ELR (cell line): ENCODE measurements at places on chromosomes 5 and 9.

DNA sequence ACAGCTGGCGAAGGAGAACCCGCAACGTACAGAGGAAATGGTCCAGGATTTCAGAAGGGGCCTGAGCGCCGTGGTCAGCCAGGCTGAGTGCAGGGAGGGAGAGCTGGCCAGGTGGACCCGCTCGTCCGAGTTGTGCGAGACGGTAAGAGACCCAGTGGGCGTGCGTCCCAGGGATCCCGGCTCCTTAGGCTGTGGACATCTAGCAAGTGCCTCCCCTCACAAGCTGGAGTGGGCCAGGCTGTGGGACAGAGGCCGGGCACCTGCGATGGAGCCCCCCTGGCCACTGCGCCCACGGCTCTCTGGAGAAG lies 29.5 kb upstream of the LRRC14B start:
- no peak for DNase-seq

- no peak for DNase-seq
Observed at GRCh38 chr5:172493461-172493860, 39.1 kb upstream of the SH3PXD2B start.

DNA sequence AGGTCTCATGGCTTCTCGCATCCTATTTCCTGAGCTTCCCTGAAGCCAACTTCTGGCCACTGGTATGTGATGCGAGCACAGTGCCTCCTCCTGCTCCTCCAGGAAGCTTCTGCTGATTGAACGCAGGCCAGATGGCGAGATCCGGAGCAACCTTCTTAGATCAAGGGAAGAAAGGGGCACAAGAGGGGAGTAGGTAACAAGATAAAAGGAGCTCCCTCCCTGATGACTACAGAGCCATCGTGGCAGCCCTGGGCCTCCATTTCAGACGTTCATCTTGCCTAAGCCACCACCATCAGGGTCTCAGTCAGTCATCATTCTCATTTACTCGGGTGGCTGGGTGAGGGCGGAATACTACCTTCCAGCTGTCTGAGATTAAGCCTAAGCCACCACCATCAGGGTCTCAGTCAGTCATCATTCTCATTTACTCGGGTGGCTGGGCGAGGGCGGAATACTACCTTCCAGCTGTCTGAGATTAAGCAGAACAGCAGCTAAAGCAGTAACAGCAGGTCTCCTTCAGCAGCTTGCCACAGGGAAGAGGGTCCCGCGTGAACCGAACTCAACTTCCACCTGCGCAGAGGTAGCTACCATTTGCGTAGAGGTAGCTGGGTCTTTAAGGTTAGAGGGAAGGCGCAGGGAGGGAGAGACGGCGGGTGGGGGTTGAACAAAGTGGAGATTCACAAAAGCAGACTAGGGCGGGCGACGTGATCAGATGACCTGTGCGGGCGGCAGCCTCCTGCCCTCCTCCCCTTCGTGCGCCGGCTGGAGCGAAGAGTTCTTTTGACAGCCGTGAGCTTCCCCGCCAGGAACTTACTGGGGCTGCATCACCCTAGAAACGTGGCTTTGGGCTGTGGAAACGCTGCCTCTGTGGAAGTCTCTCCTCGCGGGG lies 27.9 kb upstream of the MGAT1 start:
- DNase-seq, result peak; percentile 60

DNA sequence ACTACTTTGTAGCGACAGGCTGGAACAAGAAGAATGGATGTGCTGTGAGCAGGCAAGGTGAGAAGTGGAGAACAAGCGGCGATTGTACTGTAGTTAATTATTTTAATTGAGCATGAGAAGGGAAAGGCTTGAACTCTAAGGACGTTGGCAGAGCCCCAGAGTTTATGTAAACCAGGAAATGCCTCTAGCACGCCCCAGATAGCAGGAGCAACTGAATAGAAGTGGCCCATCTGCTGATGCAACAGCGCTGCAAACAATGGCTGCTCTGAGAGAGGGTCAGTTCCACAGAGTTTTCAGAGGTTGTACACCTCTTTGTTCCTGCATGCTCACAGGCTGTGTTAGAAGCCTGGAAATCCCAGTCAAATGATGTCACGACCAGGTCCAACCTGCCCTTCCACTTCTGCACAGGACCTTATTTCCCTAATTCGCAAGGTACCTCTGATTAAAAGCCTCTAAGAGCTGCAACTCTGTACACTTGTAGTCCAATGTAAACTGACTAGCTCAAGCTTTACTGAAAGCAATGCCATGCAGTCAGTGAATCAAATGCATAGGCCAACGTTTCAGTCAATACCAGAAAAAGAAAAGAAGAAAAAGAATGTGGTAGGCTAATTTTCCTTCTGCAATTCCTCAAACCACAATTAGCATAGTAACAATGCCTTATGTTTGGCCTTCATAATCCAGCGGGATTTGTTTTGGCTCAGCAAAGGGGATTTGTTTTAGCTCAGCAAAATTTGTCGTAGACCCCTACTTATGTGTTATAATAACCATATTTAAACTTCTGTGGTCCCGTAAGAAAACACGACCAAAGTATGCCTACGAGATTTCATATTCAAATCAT lies 119.6 kb upstream of the RETREG1 start:
- DNase-seq, result peak; percentile 27

DNA sequence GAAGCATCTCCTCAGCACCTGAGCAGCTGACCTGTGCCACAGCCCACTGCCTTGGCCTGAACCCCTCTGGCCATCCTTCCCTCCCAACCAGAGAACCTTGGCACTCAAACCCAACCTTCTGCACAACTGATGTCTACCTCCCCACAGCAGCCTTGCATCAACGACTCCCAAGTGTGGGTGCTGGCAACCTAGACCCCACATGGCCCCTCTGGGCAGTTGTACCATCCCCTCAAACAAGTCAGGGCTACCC lies 10.3 kb downstream of the SEPTIN8 start:
- DNase-seq, result no peak

DNA sequence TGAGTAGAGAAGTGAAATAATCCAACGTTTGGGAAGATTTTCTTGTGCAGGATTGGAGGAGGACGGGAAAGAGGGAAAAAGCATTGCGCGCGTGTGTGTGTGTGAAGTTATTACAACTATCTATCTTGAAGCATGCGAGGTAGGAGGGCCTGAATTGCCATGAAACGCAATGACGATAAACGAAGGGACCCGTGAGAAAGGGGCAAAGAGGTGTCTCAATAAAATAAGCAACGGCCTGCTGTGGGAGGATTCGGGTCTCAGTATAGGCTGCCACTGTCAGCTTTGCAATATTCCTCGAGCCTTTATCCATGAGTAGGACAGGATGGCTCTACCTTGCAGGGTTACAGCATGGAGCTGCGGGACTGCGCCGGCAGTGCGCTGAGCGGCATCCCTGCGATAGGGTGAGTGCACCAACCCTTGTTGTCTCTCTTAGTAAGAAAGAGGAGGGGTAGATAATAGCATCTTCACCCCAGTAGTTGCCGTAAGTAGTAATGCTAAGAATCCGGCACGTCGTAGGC lies 631 bp upstream of the RCL1 start:
- no peak for DNase-seq

DNA sequence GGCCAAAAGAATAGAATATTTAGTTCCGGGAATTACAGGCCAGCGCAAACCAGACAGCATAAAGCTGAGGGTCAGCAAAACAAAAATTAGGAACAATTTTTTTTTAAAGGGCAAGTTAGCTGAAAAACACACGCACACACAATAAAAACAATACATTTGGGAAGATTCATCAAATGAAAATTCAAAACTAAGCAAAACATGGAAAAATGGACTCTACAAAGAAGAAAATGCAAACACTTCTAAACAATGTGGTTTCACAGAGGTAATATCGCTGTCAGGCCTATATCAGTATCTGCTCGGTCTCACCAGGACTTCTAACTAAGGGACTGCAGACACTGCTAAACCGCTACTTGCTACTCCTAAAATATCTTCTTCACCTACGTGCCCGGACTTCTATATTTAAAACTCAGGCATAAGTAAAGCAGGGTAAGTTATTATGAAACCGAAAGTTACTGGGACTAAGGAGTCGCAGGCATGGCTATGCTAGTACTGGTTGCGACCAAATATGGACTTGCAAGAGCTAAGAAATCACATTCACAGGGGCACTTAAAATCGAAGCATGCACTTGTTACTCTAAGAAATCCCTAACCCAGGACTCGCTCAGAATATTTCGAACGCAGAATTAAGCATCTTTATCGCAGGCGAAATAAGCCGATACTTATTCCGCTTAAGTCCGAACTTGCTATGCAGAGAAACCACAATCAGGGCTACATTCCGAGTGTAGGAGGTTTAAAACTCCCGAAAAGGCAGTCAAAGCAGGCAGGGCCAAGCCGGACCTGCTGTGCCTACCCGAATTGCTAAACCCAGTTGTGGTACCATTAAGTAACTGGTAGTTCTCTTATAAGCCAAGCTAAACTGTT lies 2.3 kb downstream of the ANXA2R start:
- no peak for DNase-seq

- DNase-seq, result no peak
Observed at GRCh38 chr5:136629125-136629792, 263.9 kb upstream of the TRPC7 start.

GRCh38 chr9:133285252-133285775 lies 10.3 kb upstream of the ABO start:
- DNase-seq, result no peak

DNA sequence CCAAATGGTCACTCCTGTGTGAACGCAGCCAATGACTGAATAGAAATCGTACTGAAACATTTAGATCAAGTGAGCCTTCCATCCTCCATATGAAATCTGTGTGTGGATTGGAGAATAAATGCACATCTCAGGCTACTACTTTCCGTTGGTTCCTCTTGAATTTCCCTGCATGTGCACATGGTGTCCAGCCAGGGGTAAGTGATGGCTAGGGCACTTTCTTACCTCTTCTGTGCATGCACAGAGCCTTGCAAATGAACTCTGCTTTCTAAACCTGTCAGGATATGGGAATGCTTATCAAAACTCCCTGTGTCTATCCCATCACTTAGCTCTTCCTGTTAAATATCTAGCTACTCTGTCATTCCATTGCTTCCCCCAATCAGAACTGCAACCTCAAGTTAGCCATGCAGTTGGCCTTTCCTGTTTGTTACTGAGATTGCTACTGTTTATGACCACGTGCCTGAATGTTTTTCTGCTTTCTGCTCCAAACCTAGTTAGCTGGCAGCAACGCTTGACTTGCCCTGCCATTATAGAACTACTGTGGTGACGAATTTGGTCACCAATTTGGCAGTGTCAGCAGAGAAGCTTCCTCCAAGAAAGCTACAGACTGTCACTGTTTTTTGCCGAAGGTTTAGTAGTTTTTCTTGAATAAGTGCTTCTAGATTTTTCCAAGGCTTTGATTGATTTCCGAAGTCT lies 661.6 kb downstream of the LRRC70 start:
- DNase-seq, result peak; percentile 14

GRCh38 chr9:922731-923130 lies 53.7 kb upstream of the DMRT3 start:
- DNase-seq, result no peak

DNA sequence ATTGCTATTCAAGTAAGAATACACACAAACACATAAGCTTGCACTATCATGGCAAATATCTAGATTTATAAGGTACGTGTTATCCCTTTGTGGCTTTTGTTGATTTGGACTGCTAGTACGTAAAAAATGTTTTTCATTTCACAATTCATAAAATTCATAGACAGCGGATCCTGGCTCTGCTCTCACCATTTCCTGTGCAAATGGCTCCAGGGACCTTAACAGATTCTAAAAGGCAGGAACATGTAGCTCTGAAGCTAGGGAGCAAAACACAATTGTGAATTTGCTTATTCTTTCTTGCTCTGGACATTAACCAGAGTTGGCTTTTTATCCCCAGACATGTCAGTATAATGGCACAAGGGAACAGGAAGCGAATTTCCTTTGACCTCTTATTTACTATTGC lies 1019.9 kb upstream of the WWC1 start:
- no peak for DNase-seq

DNA sequence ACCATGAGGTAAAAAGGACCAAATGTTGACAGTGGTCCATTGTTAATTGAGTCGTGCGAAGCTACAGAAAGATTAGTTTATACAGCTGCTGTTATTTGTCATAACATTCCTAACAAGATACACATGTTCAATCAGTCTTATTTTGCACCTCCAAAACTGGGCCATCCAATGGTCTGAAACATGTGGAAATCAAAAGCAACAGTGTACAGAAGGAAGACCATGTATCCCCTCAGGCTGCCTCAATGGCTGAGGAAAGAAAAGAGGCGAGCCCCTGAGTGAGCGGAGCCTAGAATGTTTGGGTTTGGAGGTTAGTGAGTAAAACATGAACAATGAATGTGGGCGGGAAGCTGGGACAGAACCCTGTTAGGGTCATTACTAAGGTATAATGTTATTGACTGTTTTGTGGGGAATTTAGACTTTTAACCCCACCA lies 35.6 kb downstream of the NFIB start:
- peak; percentile 78 for DNase-seq

DNA sequence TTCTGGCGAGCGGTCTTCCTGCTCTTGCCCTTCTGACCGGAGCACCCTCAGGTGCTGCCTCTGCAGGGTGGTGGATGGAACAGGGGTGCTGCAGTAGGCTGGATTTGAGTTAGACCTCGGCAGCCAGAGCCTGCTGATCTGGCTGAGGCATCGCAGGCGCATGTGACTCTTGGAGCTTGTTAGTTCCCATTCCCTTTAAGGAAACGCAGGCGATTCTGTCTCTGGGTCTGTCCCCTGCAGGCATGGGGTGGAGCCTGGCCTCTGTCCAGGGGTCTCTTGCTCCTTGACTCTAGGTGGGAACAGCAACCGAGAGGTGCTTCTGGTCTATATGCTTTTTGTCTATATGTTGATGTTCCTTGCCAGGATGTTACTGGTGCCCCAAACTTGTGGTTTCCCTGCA lies 3.1 kb downstream of the WNK2 start:
- no peak for DNase-seq

DNA sequence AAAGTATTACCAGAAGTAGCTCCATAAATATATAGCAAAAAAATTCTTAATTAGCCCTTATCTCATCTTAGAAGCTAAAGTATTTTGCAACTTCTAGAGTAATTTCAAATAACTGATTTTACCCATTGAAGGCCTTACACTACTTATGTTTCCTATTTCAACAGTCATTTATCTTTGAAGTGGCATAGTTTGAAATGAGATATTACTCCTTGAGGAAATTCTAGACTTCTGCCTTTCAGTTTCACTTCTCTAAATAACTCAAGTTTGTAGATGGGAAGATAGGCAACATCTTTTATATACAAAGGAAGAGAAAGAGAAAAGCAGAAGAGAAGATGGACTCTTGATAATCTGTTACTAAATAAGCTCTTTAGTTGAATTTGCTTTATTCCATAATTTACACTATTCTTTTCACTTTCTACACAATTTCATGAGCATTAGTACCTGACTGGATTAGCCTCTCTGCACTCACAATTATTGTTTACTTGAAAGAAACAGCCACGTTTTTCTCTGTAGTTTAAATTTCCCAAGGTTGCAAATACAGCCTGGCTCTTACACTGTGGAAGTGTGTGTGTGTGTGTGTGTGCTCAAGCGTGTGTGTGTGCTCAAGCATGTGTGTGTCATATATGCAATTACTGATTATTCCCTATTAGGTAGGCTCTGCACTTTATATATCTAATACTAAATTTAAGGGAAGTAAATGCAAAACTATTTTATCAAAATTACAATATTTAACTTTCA lies 60.6 kb upstream of the EMB start:
- DNase-seq, result no peak

- no peak for DNase-seq
Observed at GRCh38 chr5:50691399-50692016, 25.1 kb downstream of the PARP8 start.

DNA sequence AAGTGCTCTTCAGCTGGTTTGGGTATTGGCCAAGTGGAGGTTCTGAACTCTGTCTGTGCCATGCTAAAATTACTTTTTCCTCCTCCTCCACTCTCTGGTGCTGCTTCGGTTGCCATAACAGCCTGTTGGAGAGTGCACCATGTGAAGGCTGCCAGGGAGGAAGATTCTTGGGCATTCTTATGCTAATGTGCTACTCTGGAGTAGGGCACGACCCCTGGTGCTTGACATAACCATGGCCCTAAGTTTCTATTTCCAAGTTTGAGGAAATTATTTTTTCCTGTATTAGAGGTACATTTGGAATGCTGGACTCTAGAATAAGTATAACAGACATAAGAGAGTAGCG lies 111.6 kb downstream of the ARHGAP26 start:
- no peak for DNase-seq
